Activated CD8-positive, alpha-beta memory T cell treated with anti-CD3 and anti-CD28 coated beads for 24 hours (primary cell): ENCODE measurements at places on chromosomes 1 and 21.

DNA sequence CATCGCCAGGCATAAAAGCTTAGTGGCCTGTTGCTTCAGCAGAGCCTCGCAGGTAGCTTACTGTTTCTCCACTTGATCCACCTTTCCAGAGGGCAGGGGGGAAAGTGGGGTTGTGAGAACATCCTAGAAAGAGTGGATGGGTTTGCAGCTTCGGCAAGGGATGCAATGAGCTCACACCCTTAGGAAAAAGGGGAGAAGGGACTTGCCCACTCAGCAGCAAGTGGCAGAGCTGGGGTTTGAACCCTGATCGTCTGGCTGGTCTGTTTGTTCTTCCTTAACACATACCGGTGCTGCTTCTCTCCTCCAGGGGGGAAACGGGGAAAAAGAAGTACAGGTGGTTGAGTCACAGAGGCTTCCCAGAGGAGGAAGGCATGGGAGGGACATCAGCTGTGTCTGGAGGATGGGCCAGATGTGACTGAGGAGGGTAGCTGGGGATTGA lies 1.0 kb downstream of the TMEM201 start:
- DNase-seq = no peak

- DNase-seq = peak; percentile 86
Observed at GRCh38 chr1:166975361-166976129, at the start of gene ILDR2. Gene ILDR2 (minus strand): TSS chr1:166975540. CDS start chr1:166975268, 272 bp downstream.

GRCh38 chr1:29638281-29638680 lies 402.0 kb downstream of the PTPRU start:
- peak; percentile 11 for DNase-seq

DNA sequence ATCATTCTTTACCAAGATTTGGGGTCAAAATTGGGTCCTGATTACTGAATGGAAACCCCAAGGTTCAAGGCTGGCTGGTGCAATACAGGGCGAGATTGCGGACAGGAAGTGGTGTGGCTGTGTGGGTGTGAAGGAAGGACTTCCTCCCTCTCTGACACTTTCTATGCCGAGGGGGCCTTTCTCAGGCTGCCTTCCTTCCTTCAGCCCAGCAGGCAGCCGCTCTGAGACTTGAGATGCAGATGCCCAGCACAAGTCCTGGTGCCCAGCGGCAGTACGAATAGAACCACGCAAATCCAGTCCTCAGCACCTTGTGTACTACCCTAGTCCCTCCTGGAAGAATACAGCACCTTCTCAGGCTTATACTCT lies 16.3 kb downstream of the BATF3 start:
- DNase-seq = peak; percentile 84

- DNase-seq = no peak
Observed at GRCh38 chr1:27316860-27317259, 5.1 kb upstream of the TMEM222 start.
